Ovary (tissue), 10 donors: ENCODE measurements at places on chromosomes 6 and 20. TPM values are rescaled to one million over a fixed set of nuclear protein-coding genes. Genes with fewer than 3 reads are reported as not detected.

The OOEP gene
- total RNA-seq: not detected

- no peaks in the 10 kb centered on the region for H3K36me3 ChIP-seq
- H3K4me1 ChIP-seq: no peaks in the 10 kb centered on the region
- no peak overlapping the region for H3K27ac ChIP-seq
- H3K4me3 ChIP-seq: no peak overlapping the region
- no peaks in the 10 kb centered on the region for H3K27me3 ChIP-seq
Observed at GRCh38 chr6:1744543-1744942, 134.8 kb downstream of the FOXC1 start.

DNA sequence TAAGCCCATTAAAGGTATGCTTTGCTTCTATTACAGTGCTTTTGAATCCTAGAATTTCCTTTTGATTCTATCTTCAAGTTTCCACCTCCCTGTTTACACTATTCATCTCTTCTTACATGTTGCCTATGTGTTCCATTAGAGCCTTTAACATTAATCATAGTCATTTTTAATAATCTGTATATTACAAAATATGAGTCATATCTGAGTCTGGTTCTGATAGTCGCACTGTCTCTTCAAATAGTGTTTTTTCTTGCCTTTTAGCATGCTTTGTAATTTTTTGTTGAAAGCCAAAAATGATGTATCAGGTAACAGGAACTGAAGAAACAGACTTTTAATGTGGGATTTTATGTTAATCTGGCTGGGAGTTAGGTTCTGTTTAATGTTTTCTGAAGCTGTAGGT, 68.4 kb downstream of the DNAAF9 start:
- no peak overlapping the region for H3K27ac ChIP-seq
- H3K36me3 ChIP-seq: no peaks in the 10 kb centered on the region
- H3K4me1 ChIP-seq: peaks cover 2% of the 10 kb centered on the region
- H3K4me3 ChIP-seq: no peak overlapping the region
- DNase-seq: no peak

- peaks cover 2% of the 10 kb centered on the region for H3K4me1 ChIP-seq
- H3K36me3 ChIP-seq: no peaks in the 10 kb centered on the region
- no peak overlapping the region for H3K4me3 ChIP-seq
- no peak for DNase-seq
- no peaks in the 10 kb centered on the region for H3K27me3 ChIP-seq
Observed at GRCh38 chr6:118774581-118774980, 119.4 kb upstream of the ASF1A start.

- H3K27me3 ChIP-seq: no peaks in the 10 kb centered on the region
- H3K4me1 ChIP-seq: no peaks in the 10 kb centered on the region
- H3K27ac ChIP-seq: no peak overlapping the region
- H3K4me3 ChIP-seq: no peak overlapping the region
- DNase-seq: no peak
- no peaks in the 10 kb centered on the region for H3K36me3 ChIP-seq
Observed at GRCh38 chr6:51805517-51805916, 281.9 kb downstream of the PKHD1 start.
